ENCODE measurements at places on chromosomes 3 and 15.

- DNase-seq, result no peak
Measured at GRCh38 chr3:11002371-11002807, 9.8 kb downstream of the SLC6A1 start.

- no peak for DNase-seq
Measured at GRCh38 chr3:116445311-116445841, at the start of gene LSAMP. LSAMP (minus strand) TSS chr3:116445487.

DNA sequence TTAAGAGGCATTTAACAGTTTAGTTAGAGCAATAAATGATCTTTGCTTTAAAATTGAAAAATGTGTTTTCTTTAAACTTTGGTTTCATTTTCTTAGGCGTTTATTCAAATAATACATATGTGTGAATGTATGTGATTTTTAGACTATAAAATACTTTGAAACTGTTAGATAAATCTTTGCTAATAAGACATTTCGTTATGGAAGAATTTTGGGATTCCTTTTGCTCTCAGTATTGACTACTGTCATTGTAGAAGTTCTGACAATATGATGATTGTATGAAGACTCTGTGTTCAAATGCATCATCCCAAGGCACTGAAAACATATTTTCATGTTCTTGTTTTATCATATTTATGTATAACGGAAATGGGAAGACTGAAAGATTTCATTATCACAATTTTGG, 43.8 kb upstream of the GOLGA8A start:
- DNase-seq, result no peak

DNA sequence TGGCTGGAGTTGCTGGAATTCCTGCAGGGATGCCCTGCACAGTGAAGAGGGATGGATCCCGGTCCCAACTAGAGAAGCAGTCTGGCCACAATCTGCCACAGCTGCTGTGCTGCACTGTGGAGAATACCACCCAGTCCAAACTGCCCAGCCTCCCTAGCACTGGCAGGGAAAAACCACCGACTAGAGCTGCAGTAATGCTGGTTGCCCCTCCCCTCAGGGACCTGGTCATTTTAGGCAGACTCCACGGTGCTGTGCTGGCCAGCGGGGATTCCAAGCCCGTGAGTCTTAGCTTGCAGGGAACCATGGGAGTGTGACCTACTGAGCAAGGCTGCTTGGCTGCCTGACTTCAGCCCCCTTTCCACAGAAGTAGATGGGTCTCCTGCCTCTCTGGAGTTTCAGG, 478.0 kb upstream of the ATP11B start:
- DNase-seq, result no peak

- DNase-seq, result no peak
Measured at GRCh38 chr3:148641722-148642121, 56.0 kb upstream of the AGTR1 start.

- no peak for DNase-seq
Measured at GRCh38 chr15:28117432-28117990, 18.4 kb upstream of the OCA2 start.

DNA sequence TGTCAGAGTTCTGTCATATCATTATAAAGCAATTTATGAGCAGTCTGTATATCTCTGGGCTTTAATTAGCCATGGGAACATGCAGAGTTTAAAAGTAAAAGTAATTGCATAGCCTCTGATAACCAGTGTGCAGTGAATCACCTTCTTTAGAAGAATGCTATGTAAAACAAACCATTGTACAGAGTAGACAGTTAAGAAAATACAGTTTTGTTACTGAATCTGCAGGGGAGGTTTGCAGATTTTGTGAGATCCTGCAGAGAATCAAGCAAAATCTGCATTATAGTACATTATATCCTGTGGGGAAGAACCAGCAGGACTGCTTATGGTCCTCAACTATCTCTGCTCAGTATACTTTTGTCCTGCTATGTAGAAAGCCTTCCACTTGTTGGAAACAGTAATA, 396.2 kb upstream of the NAALADL2 start:
- no peak for DNase-seq

- peak; percentile 61 for DNase-seq
Measured at GRCh38 chr15:51077221-51078153, 17.2 kb downstream of the TNFAIP8L3 start.

- peak; percentile 45 for DNase-seq
Measured at GRCh38 chr3:88019024-88019423, 39.8 kb downstream of the CGGBP1 start.

- no peak for DNase-seq
Measured at GRCh38 chr15:36529296-36530011, 50.0 kb upstream of the CDIN1 start.

Data from CD4-positive, alpha-beta T cell treated with Interleukin-12 subunit alpha and Interleukin-12 subunit beta, for 1 hour (primary cell).